ENCODE measurements at places on chromosomes 13 and 19.

- no peak for DNase-seq
Measured at GRCh38 chr13:75870397-75870903, 234.3 kb downstream of the LMO7 start.

GRCh38 chr13:110971486-110971885, 56.6 kb upstream of the ANKRD10 start:
- no peak for DNase-seq

DNA sequence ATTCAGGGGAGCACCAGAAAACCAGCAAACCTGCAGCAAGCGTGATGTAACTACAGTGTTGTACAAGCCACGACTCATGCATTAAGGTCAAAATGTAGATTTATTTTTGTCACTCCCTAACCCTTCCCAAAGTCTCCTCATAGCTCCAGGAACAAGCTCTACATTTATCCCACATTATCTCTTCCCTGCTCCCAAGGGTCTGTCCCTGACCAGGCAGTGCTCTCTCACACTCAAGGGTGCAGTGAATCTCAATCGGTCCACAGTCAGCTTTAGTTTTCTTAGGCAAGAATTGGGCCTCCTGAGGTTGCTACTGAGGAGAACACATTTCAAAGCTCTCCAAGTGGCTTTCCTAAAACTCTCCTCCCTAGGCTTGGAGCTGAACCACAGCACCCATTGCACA, 219.4 kb downstream of the NHLRC3 start:
- no peak for DNase-seq

DNA sequence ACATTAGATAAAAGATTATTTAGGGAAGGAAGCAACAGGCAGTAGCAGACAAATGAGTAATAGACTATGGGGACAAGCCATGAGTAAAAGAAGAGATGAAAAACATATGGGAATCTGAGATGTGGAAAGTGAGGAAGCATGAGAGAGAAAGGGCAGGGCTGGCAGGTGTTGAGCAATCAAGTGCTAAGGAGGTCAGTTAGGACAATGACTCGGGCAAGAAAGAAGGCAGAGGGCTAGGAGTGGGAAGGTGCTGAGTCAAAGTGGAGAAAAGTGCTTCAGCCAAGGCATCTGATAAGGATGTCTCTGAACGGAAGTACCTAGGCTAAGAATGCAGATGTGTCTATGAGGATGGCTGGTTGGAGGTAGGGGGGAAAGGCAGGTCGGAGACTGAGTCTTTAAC, 291.9 kb upstream of the HTR2A start:
- no peak for DNase-seq

DNA sequence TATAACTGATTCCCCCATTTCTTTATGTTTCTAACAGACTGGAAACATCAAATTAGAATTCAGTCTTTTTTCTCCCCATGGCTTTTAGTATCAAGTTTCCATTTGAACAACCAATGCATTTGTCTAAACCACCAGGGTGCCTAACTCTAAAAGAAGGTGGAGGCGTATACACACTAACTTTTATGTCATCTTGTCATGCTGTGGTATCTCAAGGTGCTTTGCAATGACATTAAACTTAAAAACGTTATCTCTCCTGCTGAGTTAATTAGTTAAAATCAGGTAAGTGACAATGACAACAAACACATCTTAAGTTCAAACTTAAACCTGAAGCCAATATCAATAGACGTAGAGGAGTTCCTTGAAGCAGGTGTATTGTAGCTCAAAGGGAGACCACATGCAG, 1001.7 kb downstream of the PCDH17 start:
- DNase-seq, result no peak

DNA sequence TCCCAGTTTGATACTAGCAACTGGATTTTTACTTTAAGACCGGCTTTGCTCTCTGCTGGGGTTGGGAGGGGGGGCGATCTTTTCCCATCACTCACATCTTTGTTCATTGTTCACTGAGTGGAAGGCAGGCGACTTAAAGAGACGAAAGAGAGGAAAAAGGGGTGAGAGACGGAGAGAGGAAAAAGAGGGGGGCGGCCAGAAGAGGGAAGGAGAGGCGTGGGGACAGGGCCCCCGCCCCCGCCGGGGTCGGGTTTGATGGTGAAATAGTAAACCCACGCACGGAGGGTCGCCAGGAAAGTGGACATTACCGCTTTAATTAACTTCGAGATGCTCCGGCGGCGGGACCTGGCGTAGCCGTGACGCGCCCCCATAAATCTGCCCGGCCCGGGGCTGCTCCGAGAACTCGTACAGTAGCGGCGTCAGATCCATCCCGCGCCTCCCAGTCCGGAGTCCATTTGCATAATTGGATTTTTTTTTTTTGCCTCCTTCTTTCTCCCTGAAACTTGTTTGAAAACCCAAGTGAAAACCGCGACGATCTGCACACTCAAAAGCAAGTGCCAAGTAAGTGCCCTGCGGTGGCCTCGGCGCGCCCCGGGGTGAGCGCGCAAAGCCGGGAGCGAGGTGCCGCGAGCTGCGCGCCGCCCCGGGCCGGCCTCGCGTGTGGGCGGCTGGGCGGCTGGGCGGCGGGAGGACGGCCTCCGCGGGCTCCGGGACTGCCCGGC, 143.9 kb upstream of the ZNF536 start:
- no peak for DNase-seq

DNA sequence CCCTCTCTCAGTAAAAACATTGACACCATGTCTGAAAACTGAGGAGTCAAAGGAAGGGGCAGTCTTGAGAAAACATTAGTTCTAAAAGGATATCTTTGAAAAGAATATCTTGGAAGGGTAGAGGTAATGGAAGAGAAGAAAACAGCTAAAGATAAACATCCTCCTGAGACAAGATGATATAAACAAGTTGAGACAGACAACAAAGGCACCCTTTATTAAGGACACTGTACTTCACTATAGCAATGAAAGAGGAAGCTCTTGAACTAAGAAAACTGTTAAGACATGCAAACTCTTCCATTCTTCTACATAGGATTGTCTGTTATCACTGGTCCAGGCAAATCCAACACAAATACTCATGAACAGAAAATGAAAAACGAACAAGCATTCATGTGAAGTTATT, 46.3 kb downstream of the MTMR6 start:
- DNase-seq, result no peak

DNA sequence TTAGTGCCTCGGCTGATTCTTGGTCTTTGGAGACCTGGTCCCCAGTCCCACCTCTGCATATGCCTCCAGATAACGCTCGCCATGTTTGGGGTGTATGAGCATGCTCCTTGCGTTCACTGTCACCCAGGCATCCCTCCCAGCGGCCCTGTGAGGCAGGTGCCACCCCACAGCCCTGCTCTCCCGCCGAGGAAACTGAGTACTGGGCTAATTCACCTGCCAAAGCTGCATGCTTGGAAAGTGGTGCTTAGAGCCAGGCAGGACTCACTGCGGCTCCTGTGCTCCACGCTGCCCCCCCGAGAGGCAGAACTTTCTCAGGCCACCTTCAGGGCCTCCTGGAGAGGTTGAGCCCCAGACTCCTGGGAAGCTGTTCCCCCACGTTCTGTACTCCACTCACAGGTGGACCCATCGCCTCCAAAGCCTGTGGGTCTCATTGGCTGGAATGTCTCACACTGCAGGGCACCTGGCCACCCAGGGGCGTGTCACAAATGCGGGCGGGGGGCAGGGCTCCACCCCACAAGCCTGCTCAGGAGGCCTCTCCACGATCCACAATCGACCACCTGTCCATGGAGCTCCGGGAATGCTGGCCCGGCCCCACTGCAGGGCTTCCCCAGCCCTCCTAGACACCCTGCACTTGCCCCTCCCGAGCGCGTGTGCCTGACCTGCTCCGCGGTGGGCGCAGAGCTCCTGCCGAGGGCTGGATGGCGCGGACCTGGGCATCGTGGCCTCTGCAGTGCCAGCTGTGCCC, 64.6 kb downstream of the ATP11A start:
- no peak for DNase-seq

- DNase-seq, result no peak
Measured at GRCh38 chr19:17499648-17500446, 11.6 kb upstream of the PGLS start.

- no peak for DNase-seq
Measured at GRCh38 chr13:90552702-90553101, 794.8 kb upstream of the MIR17HG start.

- DNase-seq, result no peak
Measured at GRCh38 chr13:37456506-37456905, 142.1 kb downstream of the POSTN start.

- no peak for DNase-seq
Measured at GRCh38 chr19:17248011-17248776, 2.5 kb upstream of the NR2F6 start.
